ENCODE measurements at places on chromosomes 7 and 10.

DNA sequence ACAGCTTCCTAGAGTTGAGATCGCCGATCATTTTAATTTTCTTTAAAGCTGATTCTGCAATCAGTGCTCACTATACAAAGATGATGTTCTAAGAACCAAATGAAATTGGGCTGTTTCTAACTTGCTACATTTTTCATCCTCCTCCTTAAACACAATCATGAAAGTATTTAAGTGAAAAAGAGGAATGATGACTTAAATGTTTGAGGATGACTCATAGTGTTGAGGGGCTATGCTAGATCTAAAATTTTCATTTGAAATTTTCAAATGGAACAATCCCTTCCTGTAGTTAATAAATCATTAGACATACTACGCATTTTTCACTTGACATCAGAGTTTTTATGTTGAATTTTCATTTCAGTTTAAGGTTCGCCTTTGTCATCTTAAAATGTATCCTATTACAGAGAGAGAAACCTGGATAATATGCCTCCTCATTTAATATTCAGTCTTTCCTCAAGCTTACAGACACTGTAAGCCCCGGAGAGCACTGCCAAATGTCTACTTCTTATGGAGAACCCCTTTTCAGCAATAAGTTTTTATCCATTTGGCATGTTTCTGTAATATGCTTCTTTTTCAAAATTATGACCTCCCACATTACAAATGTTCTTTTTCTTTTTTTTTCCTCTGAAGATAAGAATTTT is 499.6 kb downstream of the MAGI2 start:
- DNase-seq = no peak

DNA sequence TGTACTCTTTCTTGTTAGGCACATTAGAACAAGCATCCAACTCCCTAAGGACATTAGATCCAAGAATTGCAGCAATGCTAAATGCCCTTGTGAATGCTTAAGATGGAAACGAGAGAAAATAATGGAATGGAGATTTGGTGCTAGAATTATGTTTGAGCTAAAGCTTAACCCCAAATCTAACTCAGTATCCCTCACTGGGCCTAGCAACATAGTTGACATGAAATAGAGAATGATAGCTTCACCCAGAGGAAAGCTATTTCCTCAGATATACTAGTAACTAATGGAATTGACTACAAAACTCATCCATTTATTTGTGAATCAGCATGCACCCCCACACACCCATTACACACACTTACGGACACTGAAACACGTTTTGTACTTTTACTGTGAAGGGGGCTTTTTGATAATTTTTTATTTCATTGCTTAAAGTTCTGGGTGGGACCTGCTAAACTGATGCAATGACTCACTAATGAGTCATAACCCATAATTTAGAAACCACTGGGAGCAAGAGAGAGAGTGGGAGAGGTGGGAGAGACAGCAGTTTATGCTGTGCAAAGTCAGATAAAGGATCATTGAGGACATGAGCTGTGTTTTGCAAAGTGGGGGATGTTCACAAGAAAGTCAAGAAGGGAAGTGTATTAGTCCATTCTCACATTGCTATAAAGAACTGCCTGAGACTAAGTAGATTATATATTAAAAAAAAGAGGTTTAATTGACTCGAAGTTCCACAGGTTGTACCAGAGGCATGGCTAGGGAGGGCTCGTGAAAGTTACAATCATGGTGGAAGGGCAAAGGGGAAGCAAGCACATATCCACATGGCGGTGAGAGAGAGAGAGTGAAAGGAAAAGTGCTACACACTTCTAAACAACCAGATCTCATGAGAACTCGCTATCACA is 382.7 kb downstream of the SFMBT2 start:
- DNase-seq = no peak

DNA sequence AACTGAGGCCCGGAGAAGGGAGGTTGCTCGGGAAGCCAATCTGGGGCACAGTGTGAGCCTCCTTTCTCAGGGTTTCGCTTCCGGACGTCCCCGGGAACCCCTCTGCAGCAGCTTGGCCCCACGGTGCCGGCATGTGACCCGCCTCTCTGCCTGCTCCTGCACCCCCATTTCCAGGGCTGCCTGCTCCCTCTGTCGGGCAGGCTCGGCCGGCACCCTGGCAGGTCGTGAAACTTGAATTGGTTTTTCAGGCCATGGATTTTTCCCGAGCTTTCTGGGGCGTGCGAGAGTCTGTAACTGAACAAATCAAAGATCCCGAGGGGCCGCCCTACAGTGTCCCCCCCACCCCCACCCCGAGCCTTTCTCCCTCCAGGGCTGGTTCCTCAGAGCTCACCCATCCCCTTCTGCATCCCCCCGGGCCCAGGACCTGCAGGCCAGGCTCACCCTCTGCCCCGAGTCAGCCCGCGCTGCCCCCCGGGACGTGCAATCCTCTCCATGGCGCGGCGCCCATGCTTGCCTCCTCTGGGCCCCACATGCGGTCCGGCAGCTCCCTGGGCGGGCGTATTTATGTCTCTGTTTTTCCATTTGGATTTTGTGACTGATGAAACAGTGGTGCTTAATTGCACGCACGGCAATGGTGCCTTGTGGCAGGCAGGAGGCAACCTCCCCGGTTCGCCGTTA is 58.1 kb downstream of the UNCX start:
- no peak for DNase-seq

GRCh38 chr7:23017309-23017708 is 3.4 kb upstream of the HYCC1 start:
- DNase-seq = no peak

GRCh38 chr7:16098585-16099179 is 322.7 kb downstream of the CRPPA start:
- no peak for DNase-seq

- no peak for DNase-seq
These were observed 2.4 kb upstream of the SERPINE1 start for GRCh38 chr7:101124376-101125056.
